ENCODE measurements at places on chromosomes 7 and 10. TPM values are rescaled to one million over a fixed set of nuclear protein-coding genes. Genes with fewer than 3 reads are reported as not detected.

Gene PNPLA8
- total RNA-seq = 15.0 TPM

Gene CPVL
- total RNA-seq = not detected

Gene NAPEPLD
- total RNA-seq = 1.0 TPM

Gene PYROXD2
- 5.2 TPM for total RNA-seq

Gene CALCR
- not detected for total RNA-seq

Gene ZNF25
- total RNA-seq = 3.2 TPM

Gene WEE2
- not detected for total RNA-seq

Gene CNOT4
- total RNA-seq = 8.5 TPM

Gene CDK1
- 71.8 TPM for total RNA-seq

Gene ITPRID1
- total RNA-seq = not detected

Gene PSMG3
- total RNA-seq = 59.9 TPM

Gene AIFM2
- 2.5 TPM for total RNA-seq

Gene OSBPL3
- 19.7 TPM for total RNA-seq

Gene COX19
- 8.2 TPM for total RNA-seq

Gene TMEM140
- total RNA-seq = not detected

Gene ZNF425
- 2.8 TPM for total RNA-seq

Gene ZCCHC24
- total RNA-seq = 2.5 TPM

Gene UCN3
- not detected for total RNA-seq

Gene PI4K2A
- total RNA-seq = 44.8 TPM

Gene PLCE1
- total RNA-seq = 1.6 TPM

Gene DNAJC12
- 0.28 TPM for total RNA-seq

Gene TMEM176A
- total RNA-seq = not detected

Gene ECHDC3
- 10.8 TPM for total RNA-seq

Gene CADPS2
- total RNA-seq = 0.78 TPM

Gene ACTL6B
- not detected for total RNA-seq

Data from airway epithelial cell (primary cell).